ENCODE measurements at places on chromosomes 1 and 21.

DNA sequence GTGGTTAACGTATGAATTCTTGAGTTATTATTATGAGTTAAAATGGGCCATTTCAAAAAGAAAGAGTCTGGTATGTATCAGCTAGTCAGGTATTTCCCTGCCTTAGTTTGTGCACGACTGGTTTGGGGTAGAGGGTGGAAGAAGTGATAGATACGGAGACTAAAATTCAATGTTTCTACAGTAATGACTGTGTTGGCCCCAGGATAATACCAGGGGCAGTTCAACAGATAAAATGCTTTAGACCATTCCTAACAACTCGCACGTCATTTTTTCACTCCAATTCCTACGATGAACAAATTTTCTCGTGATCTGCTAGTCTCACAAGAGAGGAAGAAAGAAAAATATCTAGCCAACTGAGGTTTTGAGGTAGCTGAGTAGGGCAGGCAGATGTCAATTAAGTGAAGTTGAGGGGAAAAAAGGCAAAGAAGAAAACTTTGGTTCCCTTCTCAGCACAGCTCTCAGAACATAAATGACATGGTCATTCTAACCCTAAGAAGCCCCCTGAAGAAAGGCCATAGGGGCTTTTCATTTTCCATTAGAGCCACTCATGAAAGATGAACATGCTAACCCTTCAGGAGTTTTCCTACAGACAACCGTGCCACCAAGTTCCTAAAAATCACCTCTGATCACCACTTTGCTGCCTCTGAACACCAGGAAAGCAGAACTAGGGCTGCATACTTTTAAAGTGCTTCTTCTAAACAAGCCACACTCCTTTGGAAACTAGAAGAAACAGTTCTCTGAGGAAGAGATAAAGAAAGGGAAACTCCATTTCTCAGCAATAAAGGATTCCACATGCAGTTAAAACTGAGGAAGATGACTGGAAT lies 5.6 kb downstream of the MCOLN2 start:
- no peak for DNase-seq

GRCh38 chr1:86155051-86155806 lies 1.3 kb downstream of the COL24A1 start:
- peak; percentile 63 for DNase-seq

- peak; percentile 51 for DNase-seq
Observed at GRCh38 chr21:46317710-46318463, 5.8 kb downstream of the C21orf58 start.

DNA sequence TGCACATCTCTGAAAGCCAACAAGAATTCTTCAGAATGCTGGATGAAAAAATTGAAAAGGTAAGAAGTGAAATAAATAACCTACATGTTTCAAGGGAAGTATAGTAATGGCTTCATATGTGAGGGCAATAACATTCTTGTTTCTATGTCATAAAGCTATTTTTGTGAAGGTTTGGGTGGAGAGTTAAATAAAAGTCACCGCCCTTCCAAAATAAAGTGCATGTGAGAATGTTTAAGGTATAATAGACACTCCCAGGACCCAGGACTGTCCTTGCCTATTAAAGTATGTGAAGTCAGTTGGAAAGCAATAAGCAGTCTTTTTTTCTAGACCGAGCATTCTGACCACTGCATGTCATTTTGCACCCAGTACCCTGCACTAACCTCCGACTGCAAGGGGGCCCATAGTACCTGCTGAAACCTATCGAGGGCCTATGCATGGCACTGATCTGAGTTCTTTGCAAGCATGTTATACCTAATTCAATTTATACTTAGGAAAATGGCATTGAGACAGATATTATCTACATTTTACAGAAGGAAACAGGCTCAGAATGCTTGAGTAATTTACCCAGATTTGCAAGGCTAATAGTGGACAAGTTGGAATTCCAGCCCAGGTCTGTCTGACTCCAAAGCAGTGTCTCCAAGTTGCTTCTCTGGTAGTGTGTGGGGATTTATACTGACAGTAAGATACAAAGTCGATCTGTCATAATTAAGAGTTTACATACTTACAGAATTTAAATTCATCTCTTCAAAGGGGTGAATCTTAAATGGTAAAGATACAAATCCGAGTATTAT lies 156.1 kb downstream of the EDEM3 start:
- DNase-seq = no peak

DNA sequence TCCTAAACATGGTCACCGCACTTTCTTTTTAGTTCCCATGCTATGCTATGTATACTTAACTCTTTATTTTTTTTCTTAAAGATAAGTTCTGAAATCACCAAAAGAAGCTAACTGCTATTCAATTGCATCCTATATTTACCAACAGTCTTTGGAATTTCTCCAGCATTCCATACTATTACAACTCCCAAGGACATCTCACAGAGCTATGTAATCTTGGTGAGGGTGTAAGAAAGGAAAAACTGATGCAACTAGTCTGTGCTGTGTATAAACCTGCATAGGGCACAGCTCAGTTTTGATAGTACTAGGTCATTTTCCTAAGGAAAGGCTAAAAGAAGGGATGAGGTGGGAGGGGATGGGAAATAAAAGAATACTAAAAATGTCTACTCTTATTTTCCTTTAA lies 78.0 kb downstream of the PTPN14 start:
- DNase-seq = no peak

DNA sequence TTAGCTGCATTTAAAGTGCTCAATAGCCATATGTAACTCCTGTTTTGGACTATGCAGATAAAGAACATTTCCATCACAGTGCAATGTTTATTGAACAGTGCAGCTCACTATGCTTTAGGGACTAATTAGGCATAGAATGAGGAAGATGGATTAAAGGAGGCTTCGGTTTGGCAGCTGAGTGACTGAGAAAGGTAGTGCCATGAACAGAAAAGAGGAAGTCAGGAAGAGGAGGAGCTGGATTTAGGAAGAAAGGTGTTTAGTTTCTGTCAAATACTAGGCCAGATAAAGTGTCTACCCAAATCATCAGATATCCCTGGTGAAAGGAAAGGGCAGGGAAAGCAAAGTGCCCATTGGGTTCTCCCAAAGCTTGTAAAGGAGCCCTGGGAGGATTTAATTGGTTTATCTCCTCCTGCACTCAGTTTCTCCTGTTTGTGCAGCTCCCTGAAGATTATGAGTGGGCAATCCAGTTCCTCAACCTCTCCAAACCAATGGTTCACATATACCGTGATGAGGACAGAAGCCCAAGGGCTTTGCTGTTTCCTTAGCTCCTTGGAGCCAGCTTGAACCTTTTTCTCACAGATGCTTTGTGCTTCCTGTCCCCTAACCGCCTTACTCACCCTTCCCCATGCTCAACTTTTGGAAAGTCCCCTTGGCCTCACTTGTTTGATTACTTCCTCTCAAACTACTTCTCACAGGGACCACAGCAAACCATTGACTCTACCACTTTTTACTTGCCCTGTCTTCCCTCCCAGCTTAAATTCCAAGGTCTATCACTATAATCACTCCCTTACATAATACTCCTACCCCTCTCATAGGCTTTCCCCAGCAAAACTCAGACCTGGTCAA lies 3.5 kb upstream of the RAP1A start:
- no peak for DNase-seq

DNA sequence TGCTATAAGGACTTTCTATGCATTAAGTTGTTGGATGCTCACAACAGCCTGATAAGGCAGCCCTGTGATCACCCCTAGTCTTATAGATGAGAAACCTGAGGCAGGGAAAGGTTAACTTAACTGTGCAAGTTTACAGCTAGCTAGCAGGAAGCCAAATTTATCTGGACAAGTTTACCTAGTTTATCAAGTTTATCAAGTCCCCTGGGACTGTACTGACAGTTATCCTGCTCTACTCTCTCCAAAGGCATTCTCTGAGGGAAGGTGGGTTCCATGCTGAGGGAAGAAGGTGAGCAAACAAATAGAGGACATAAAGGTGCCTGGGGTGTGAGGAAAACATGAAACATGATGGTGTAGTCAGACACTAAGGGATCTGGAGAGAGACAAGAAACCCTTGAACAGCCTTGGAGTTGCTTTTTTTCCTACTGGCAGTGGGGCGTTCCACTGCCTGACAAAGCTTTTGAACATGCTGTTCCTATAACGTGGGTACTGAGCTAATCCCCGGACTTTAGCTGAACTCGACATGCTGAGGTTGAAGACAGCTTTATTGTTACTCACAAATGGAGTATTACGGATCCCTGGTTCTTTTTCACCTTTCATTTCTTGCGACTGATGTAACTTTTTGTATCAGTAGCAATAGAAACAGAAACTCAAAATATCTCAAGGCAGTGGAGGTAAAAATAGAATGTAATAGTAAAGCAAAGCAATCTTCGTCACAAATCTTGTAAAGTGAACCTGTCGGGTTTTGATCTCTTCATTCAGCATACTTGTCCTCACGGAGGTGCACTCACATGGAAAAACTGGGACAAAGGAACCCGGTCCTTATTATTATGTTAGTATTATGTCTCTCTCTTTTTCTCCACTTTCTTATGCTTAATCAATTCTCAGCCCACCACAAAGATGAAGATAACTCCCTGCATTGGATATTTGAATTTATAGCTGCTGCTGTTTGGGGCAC lies 42.4 kb upstream of the ESRRG start:
- no peak for DNase-seq

GRCh38 chr1:78255846-78256245 lies 210.1 kb downstream of the GIPC2 start:
- DNase-seq = no peak

DNA sequence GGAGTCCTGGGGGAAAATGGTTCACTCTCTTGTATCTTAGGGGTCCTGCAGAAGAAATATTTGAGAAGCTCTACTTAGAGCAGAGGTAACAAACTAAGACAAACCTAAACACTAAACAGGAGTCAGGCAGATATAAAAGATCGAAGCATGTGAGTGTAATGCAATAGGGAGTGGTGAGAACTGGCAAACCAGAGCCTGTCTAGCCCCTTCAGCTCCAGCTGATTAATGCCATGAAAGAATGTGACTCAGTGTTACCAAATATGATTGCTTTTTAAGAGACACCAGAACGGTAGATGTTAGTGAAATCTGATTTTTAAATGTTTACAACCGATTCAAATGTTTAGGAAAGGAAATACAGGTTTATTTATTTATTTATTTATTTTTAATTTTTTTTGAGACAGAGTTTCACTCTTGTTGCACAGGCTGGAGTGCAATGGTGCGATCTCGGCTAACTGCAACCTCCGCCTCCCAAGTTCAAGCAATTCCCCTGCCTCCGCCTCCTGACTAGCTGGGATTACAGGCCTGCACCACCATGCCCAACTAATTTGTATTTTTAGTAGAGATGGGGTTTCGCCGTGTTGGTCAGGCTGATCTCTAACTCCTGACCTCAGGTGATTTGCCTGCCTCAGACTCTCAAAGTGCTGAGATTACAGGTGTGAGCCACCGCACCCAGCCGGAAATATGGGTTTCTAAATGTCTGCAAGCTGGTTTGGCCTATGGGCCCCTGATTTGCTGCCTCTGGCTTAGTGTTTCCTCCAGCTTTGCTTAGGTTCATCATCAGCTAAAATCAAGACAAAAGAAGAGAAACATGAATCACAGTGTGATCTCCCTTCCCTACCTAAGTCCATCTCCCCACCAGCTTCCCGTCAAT lies 12.2 kb downstream of the TXNIP start:
- no peak for DNase-seq

All from ELF-1 (cell line).